ENCODE measurements at places on chromosomes 7 and 10. TPM values are rescaled to one million over a fixed set of nuclear protein-coding genes. Genes with fewer than 3 reads are reported as not detected.

SRRM3 gene
- total RNA-seq = 5.3 TPM

ITGA8 gene
- total RNA-seq = 227 TPM

BTBD16 gene
- 0.14 TPM for total RNA-seq

INPP5F gene
- 10.5 TPM for total RNA-seq

SPDYE17 gene
- total RNA-seq = not detected

TMEM178B gene
- 1.00 TPM for total RNA-seq

ARMS2 gene
- total RNA-seq = not detected

SLC26A3 gene
- total RNA-seq = not detected

PLXNA4 gene
- 61.2 TPM for total RNA-seq

DPP6 gene
- 0.10 TPM for total RNA-seq

AGR3 gene
- not detected for total RNA-seq

ARHGEF35 gene
- 5.4 TPM for total RNA-seq

CDK14 gene
- 45.3 TPM for total RNA-seq

UFSP1 gene
- 3.3 TPM for total RNA-seq

TMEM140 gene
- total RNA-seq = 8.8 TPM

CD36 gene
- total RNA-seq = 152 TPM

LCOR gene
- 36.0 TPM for total RNA-seq

MSMB gene
- not detected for total RNA-seq

SLC16A9 gene
- total RNA-seq = 6.1 TPM

ERVW-1 gene
- not detected for total RNA-seq

TUBB8 gene
- not detected for total RNA-seq

NCF1 gene
- total RNA-seq = 9.3 TPM

ADRA2A gene
- total RNA-seq = 7.7 TPM

SPDYE2B gene
- total RNA-seq = not detected

PNLIP gene
- total RNA-seq = not detected

POLD2 gene
- 39.9 TPM for total RNA-seq

MYH16 gene
- not detected for total RNA-seq

CFAP70 gene
- 1.6 TPM for total RNA-seq

SUN1 gene
- 132 TPM for total RNA-seq

NUTM2E gene
- 0.46 TPM for total RNA-seq

CDC14C gene
- not detected for total RNA-seq

PAX4 gene
- total RNA-seq = not detected

SPDYE5 gene
- total RNA-seq = not detected

FEZF1 gene
- not detected for total RNA-seq

FGFBP3 gene
- total RNA-seq = 1.5 TPM

SVOPL gene
- not detected for total RNA-seq
